Fibroblast of skin of left quadriceps (primary cell): ENCODE measurements at places on chromosomes 12 and 14.

DNA sequence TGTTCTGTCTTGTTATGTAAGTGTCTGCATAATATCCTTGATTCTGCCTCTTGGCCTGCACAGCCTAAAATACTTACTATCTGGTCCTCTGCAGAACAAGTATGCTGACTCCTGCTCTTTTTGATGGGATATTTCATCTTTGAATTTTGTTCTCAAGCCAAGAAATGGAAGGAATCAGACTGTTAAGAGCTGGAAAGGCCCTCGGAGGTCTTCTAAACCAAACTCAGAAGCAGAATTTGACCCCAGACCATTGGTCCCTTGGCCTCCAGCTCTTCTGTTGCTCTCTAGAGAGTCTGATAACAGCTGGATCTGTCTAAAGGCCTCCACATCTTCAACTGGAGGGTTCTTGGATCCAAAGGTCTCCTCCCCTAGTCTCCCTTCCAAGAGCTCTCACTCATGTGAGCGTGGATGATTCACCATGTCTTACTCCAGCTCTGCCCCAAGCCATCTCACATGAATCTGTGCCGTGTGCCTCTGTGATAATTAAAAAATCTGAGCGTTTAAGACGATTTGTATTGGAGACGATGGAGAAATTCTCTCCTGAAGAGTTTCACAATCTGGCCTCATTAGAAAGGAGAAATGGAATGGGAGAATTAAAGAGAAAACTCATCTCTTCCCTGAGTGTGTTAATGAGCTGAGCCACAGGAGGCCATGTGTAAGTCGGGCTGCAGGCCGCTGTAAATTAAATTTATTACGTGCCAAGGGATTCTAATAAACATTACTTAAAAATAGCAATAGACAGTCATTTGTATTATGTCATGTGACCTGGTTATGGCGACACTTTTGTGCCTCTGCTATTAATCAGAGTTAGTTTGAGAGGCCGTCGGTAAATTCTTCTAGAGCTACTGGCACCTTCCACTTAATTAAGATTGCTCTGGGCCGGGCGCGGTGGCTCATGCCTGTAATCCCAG is 15.4 kb upstream of the PRIMA1 start:
- DNase-seq = no peak

DNA sequence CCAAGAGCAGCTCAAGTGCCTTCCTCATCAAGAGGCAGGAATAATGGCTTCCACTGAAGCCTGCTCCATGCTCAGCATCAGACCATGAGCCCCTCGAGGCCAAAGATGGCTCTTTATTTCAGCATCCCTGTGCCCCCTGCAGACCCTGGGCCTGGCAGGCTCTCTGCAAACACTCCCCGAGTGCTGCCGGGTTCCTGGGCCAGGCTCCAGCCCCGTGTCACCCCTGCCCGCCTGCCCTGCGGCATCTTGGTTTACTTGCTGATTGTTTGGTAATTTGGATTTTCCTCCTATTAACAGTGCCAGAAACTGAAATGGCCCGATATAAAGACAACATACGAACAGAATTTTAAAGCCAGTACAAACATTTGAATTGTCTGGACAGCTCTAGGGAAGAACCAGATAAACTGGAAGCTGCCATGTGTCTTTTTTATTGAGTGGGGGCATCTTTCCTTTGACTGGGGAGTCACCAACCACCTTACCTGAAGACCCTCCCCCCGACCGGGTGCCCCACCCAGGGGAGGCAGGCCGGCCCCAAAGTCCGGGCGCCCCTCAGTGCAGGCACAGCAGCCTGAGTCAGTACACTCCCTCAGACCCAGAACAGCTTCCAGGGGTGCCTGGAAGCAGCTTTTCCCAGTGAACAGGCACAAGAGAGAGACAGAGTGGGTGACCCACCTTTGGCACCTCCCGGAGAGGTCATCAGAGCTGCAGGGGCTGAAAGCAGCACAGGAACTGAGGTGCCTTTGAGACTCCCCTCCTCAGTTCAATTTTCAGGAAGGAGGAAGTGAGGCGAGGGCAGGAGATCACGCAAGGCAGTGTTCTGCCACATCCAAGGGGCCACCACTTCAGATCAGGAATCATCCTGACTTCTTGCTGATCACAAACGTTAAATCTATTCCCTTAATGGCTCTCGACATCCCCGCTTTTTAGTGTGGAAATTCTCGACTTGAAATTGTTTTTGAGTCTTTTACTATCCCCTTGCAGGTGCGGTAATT is 30.6 kb downstream of the ITPK1 start:
- no peak for DNase-seq

- DNase-seq = no peak
These were observed 19.5 kb downstream of the ANO6 start for GRCh38 chr12:45235087-45236025.

- DNase-seq = no peak
These were observed 13.2 kb upstream of the COCH start for GRCh38 chr14:30861200-30861599.

GRCh38 chr12:64103825-64104740 is 118.0 kb downstream of the KICS2 start:
- no peak for DNase-seq
